Mammary epithelial cell (primary cell): ENCODE measurements at places on chromosomes 12 and 14.
A peak's percentile ranks its signal among the peaks of the same experiment; 100 is the strongest.

DNA sequence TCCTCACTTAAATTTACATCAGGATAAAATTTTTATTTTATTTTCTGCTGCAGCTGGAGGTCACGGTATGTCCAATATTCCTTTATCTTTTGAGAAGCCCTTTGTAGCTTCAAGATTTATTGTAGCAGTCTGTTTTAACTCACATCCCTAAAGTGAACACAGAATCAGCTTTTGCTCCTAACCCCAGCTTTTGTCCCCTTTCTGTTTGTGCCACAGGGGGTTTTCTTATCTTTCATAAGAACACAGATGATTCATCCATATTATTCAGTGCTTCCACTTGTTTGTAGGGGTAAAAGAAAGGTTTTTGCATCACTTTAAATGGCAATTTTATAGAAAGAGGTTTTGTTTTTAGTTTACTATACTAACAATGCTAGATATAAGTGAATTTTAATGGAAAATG, 21.8 kb upstream of the PIK3C2G start:
- DNase-seq: peak; percentile 33

DNA sequence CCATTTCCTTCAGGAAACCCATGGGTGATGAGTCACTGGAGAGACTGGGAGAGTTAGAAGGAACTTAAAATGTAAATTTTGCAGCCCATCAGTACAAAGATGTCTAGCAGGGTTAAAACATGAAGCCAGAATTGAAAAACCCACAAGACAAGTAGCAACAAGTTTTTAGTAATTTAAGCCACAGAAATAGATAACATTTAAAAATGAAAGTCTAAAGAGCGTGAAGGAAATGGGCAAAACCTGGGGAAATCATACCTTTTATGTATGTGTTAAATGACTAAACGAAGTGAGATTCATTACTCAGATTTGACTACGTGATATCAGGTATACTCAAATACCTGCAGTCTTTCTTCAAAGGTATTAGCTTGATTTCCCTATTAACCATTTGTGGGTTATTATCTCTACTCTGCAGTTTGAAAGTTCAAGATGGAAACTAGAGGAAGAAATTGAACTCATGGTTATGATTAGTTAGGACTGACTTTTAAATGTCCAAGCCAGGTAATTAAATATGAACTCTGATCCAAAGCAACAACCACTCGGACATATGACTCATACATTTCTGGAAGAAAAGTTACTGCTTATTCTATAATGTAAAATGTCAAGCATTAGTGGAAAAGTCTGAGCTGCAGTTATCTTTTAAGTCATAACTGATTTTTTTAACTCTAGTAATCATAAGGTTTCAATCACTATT, 84.1 kb downstream of the ITPR2 start:
- peak; percentile 65 for DNase-seq

GRCh38 chr14:46887144-46887543, 235.6 kb upstream of the RPL10L start:
- DNase-seq: no peak

DNA sequence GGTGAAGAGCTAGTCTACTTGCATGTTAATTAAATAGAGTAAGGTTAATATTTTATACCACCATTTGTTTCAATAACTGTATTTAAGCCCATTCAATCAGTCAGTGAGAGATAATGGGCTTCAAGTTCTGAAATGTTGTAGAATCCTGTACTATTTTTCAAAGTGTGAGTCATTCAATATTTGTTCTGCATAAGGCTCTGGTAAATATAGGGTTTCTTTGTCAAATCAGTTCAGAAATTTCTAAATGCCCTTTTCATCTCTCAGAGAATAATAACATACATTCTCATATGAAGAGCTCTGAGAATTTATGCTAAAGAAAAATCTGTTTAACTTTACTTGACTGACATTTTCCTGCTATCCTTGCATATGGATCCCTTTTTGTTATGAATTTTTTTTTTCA, 493.3 kb downstream of the TMTC2 start:
- no peak for DNase-seq

GRCh38 chr12:132162508-132163031, 18.3 kb downstream of the NOC4L start:
- DNase-seq: peak; percentile 76

DNA sequence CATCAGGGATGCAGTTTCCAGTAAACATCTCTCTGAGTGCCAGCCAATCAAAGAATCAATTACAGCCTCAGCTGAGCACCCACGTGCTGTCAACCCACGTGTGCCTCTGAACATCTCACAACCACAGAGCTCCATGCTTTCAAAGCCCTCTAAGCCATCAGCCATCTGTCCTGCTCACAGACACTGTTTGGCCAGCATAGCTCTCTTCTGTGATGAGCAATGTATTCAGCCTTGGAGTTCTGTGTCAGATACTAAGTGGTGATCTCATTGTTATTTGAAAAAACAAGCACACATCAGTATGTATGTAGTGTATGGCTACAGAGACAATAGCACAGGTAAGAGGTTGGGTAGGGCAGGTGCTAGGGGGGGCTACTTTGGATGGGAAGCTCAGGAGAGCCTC, 94.3 kb downstream of the RGS6 start:
- no peak for DNase-seq

GRCh38 chr12:94640134-94640928, 10.0 kb downstream of the TMCC3 start:
- DNase-seq: peak; percentile 97

GRCh38 chr14:94879537-94879936, 109.6 kb upstream of the GSC start:
- no peak for DNase-seq

DNA sequence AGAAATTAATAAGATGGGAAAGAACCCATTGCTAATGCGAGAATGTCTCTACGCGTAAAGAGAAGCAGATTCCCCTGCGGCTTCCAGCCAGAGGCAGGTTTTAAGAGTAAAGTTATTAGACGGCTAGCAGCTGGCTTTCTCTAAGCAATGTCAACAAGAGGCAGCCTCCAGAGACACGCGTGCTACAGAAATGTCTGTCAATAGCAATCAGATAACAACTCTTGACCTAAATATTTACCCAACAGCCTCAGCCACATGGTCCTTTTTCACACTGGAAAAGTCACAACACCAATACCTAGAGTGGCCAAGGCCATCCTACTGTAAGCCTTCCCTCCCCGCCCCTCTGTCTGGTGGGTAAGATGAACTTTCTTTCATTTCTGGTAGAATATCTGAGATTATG, 146.0 kb upstream of the SFSWAP start:
- no peak for DNase-seq

DNA sequence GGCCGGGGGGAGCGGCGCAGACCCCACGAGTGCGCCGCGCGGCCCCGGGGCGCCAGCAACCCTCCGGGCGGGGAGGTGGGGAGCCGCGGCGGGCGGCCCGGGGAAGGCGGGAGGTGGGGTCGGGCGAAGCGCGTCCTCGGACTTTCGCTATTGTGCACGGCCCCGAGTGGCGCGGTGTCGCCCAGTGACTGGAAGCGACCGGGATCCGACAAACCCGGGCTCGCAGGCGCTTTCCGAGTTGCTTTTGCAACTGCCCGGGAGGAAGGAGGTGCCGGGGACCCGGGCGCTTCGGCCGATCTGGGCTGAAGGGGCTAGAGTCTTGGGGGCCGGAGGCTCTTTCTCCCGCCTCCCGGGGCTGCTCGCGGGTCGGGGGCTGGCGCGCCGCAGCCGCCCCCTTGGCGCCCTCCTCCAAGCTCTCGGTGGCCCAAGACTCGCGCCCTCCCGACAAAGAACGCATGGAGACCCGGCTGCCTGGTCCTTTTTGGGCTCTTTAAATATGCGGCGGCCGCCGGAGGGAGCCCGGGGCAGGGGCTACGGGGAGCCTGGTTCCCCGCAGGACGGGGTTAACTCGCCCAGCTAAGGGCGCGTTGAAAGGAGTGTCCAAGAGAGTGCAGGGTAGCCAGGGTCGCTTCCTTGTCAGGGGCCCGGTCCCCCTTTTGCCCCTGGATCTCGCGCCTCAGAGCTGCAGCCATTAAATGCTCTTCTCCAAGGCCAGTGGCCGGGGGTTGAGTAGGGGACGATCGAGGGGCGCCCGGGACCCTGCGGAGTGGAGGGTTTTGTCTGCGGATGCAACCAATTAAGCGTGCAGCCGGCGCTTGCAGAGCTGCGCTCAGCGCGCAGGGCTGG, 1.4 kb downstream of the HMGA2 start:
- no peak for DNase-seq

DNA sequence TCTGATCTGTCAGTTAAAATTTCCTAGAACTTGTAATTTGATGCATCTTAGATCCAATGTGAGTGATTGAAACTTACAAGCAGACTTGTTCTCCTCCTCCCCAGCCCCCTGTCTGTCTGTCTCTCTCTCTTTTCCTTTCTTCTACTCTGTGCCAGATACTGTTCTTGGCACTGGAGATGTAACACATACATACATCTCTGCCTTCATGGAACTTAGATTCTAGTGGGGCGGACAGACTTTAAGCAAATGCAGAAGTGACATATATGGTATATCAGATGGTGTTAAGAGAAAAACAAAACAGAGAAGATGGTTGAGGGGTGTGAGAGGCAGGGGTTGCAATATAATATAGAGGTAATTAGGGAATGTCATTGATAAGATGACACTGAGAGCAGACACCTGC, 6.6 kb downstream of the CHST11 start:
- no peak for DNase-seq

GRCh38 chr12:43008953-43009845, 419.7 kb upstream of the PRICKLE1 start:
- no peak for DNase-seq

DNA sequence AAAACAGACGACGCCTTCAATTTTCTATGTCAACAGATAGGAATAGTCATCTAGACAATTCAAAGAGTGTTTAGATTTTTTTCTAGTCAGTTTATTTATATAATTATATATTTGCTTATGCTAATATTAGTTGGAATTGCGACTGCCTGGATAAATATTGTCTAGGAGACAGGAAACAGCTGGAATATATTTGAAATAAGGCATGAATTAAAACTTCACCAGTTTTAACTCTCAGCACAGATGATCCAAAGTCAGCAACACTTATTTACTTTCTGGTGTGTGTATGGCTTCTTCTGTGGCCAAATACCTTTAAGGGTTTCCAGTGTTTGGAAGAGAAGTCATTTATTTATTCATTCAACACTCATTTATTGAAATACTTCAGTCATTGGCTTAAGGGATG, 1215.4 kb upstream of the USP15 start:
- no peak for DNase-seq

GRCh38 chr12:94100211-94100627, 48.2 kb upstream of the PLXNC1 start:
- peak; percentile 78 for DNase-seq

DNA sequence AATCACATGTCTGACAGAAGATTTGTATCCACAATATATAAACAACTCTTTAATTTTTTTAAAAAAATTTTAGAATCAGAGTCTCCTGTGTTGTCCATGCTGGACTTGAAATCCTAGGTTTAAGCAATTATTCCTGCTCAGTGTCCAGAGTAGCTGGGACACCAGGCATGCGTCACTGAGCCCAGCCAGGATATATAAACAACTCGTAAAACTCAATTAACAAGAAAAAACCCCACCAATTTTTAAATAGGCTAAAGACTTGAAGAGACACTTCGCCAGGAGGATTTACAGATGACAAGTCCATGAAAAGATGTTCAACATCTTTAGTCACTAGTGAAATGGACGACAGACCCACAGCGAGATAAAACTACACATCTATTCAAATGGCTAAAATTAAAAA, 2.0 kb upstream of the SCN8A start:
- DNase-seq: no peak

GRCh38 chr12:42217656-42218055, 20.4 kb downstream of the YAF2 start:
- DNase-seq: no peak

DNA sequence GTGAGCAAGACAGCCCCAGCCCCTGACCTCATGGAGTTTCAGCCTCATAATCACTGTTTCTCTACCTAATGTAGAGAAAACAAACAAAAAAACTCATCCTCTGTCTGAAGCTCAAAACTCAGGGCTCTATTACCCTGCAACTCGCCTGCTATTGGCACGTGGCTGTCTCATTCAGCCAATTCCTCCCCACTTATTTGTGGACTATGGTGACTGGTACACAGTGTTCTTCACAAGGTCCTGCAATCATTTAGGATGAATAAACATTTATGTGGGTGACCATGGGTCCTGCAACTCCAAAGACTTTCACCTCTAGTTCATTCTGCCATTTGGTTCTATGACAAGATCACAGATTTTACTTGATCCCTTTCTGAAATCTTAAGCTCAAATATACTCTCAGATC, 4.7 kb downstream of the PPP2R3C start:
- no peak for DNase-seq

DNA sequence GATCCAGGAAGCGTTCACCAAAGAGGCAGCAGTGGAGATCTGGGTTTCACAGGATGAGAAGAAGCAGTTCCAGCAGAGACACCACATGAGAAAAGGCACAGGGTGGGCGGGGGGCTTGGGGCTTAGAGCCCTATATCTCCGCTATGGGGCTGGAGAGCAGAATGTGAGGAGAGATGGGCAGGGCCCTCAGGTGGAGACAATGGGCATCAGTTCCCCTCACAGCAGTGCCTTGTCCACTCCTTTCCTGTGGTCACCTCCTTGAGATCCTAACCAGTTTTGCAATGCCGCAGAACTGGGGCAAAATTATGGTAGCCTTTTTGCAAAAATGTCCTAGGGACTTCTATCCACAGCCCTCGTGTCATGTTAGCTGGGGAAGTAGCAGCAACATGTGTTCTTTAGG, 27.5 kb downstream of the DHRS2 start:
- no peak for DNase-seq

- DNase-seq: peak; percentile 53
These were observed 419 bp upstream of the ATXN7L3B start for GRCh38 chr12:74537126-74537706.

DNA sequence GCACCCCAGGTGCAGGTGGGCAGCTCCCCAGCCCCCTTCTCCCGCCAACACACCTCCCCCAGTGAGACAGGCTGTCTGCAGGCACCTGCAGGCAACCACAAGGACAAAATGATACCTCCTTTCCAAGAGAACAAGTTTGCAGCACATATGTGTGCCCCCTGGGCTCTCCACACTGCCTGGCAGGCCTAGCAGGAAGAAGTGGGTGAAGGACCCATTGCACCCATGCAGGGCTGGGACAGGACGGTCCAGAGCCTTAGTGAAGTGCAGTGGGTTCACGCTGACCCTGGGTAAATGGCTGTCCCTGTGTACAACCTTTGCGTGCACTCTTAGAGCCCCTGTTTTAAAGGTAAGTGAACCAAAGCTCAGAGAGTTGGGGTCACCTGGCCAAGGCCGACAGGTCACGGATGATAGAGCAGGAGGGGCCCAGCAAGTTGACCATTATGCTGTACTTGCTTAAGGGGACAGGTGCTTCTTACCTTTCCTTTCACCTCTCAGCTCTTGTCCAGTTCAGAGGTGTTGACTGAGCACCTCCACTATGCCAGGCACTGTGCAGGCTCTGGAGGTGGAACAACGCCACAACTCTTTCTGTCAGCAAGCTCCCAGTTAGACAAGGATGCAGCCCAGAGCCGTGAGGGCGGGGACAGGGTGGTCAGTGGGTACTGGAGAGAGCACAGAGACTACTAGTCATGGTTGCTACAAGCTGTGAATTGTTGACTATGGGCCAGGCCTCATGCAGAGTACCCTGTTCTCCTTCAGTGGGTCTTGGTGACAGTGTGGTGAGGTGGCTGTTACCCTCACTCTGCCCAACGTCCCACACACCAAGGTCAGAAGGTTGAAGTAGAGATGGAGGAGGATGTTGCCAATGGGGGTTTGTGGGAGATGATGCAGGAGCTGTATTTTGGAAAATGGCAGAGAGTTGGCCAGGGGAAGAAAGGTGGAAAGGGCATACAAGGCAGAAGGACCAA, 125.9 kb downstream of the PAPOLA start:
- no peak for DNase-seq

- DNase-seq: no peak
These were observed 12.5 kb downstream of the PAPOLA start for GRCh38 chr14:96514694-96515093.
